ENCODE measurements at places on chromosomes 16 and 17. TPM values are rescaled to one million over a fixed set of nuclear protein-coding genes. Genes with fewer than 3 reads are reported as not detected.

Gene MRTFB
- 46.9 TPM for total RNA-seq

Gene MYO15B
- total RNA-seq: 11.6 TPM

Gene NSF
- total RNA-seq: 48.5 TPM

Gene UMOD
- total RNA-seq: not detected

Gene ZNRF1
- 31.4 TPM for total RNA-seq

Gene BAHCC1
- total RNA-seq: 10.3 TPM
